PC-9 (cell line): ENCODE measurements at places on chromosomes 1 and 21. TPM values are rescaled to one million over a fixed set of nuclear protein-coding genes. Genes with fewer than 3 reads are reported as not detected.

DNA sequence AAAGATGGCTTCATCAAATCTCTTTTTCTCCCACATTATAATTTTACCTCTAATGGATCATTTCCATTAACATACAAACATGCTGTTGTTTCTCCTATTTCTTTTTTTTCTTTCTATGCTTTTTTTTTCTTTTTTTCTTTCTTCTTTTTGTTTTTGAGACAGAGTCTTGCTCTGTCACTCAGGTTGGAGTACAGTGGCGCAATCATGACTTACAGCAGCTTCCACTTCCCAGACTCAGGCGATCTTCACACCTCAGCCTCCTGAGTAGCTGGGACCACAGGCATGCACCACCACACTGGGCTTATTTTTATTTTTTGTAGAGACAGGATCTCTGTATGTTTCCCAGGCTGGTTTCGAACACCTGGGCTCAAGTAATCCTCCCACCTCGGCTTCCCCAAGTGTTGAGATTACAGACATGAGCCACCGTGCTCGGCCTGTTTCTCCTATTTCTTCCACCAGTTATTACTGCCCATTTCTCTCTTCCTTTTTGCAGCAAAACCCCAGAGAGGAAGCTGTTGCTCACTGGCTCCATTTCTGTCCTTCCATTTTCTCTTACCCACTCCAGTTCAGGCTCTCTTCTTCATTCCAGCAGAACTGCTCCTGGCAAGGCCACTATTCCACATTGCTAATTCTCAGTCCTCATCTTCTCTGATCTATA, 32.1 kb upstream of the OPRD1 start:
- H3K4me1 ChIP-seq: no peaks in the 10 kb centered on the region
- H3K27me3 ChIP-seq: no peaks in the 10 kb centered on the region
- DNase-seq: no peak
- H3K36me3 ChIP-seq: no peaks in the 10 kb centered on the region
- no peak overlapping the region for H3K27ac ChIP-seq

DNA sequence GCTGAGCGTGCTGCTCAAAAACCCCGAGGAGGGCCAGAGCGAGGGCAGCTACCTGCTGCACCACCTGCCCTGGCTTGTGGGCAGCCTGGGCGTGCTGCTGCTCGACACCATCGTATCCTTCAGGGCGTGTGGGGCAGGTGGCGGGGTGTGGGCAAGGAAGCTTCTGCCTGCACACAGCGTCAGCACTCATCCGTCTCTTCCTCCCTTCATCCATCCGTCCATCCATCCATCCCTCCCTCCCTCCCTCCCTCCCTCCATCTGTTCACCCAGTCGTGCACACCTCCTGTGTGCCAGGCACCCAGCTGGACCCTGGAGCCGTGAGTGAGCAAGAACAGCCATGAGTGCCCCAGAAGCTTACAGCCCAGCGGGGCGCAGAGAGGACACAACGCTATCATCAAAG, 15.2 kb downstream of the SLC66A1 start:
- no peaks in the 10 kb centered on the region for H3K36me3 ChIP-seq
- H3K4me1 ChIP-seq: no peaks in the 10 kb centered on the region
- H3K4me3 ChIP-seq: no peak overlapping the region
- no peaks in the 10 kb centered on the region for H3K27me3 ChIP-seq

DNA sequence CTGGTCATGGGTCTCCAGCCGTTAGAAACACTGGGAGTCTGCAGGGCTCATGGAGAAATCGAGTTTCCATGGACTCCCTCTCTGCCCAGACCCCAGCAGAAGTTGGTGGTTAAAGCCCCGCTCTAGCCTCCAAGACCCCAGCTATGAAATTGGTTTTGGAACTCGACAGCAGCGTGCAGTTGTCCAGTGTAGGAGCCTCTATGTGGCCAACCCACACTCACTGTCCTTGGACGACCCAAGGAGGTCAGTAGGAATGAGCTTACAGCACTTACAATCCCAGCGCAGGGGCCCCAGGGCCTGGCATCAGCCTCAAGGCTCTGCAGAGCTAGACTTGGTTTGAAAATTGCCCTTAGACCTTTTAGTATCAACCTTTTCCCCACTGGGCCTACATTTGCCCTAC, 3.2 kb upstream of the PRDM16 start:
- peaks cover 34% of the 10 kb centered on the region for H3K27me3 ChIP-seq
- H3K36me3 ChIP-seq: no peaks in the 10 kb centered on the region
- H3K4me1 ChIP-seq: no peaks in the 10 kb centered on the region
- no peak overlapping the region for H3K4me3 ChIP-seq
- H3K27ac ChIP-seq: no peak overlapping the region

DNA sequence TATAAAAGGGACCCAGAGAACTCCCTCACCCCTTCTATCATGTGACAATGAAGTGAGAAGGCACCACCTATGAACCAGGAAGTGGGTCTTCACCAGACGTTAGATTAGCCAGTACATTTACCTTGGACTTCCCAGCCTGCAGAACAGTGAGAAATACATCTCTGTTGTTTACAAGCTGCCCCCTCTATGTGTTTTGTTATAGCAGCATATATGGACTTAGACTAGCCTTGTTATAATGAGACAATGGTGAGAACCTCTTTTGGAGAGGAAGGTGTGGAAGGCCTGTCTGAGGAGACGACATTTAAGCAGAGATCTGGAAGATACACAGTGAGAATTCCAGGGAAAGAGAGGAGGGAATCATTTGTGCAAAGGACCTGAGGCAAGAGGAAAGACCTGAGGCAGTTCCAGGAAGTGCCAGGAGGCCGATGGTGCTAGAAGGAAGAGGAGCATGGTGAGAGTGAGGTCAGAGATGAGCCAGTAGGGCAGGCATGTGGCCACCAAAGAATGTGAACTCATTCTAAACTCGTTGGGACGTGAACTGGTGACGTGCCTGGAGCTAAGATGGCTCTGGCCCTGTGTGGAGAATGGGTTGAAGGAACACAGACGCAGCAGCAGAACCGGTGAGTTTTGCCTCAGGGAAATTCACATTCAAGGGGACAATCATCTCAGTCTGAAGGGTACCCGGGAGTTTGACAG, 98.9 kb upstream of the IRF2BP2 start:
- no peak for DNase-seq
- H3K27me3 ChIP-seq: no peaks in the 10 kb centered on the region
- no peak overlapping the region for H3K4me3 ChIP-seq

GRCh38 chr1:109613361-109614147, 5.9 kb downstream of the GNAT2 start:
- no peaks in the 10 kb centered on the region for H3K36me3 ChIP-seq
- H3K27me3 ChIP-seq: no peaks in the 10 kb centered on the region
- peaks cover 29% of the 10 kb centered on the region for H3K4me1 ChIP-seq
- no peak for DNase-seq
- H3K4me3 ChIP-seq: no peak overlapping the region

GRCh38 chr1:202113690-202114300, 8.9 kb upstream of the GPR37L1 start:
- DNase-seq: peak; percentile 43
- H3K36me3 ChIP-seq: no peaks in the 10 kb centered on the region
- peaks cover 92% of the 10 kb centered on the region for H3K4me1 ChIP-seq
- H3K27ac ChIP-seq: peak overlapping the region; percentile 97

- no peak overlapping the region for H3K4me3 ChIP-seq
- H3K36me3 ChIP-seq: no peaks in the 10 kb centered on the region
- H3K27me3 ChIP-seq: no peaks in the 10 kb centered on the region
- no peak overlapping the region for H3K27ac ChIP-seq
- DNase-seq: no peak
- no peaks in the 10 kb centered on the region for H3K4me1 ChIP-seq
These were observed 12.5 kb upstream of the SRM start for GRCh38 chr1:11072216-11072917.

DNA sequence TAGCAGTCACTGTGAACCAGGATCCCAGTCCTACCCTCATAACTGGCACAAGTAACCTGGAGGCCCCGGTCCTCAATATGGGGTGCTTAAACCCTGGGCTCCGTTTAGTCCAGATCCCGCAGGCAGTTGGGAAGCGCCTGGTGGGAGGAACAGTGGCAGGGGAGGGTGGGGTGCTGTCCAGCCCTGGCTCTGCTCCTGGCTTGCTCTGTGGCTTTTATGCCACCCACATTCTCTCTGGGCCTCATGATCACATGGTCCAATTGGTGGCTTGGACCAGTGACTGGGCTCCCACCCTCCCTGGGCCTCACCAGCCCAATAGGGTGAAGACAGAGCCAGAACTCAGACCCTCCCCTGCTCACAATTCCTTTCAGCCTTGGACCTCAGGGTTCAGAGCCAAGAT, 2.9 kb downstream of the CD164L2 start:
- no peak for DNase-seq
- H3K4me1 ChIP-seq: no peaks in the 10 kb centered on the region
- no peak overlapping the region for H3K4me3 ChIP-seq
- no peaks in the 10 kb centered on the region for H3K27me3 ChIP-seq

- H3K27me3 ChIP-seq: no peaks in the 10 kb centered on the region
- no peak overlapping the region for H3K4me3 ChIP-seq
- no peak for DNase-seq
- H3K27ac ChIP-seq: no peak overlapping the region
These were observed 45.1 kb upstream of the MPC2 start for GRCh38 chr1:167981933-167982332.

- no peak for DNase-seq
- H3K27me3 ChIP-seq: peaks cover 13% of the 10 kb centered on the region
- no peak overlapping the region for H3K27ac ChIP-seq
- no peak overlapping the region for H3K4me3 ChIP-seq
These were observed 20.0 kb upstream of the ADARB1 start for GRCh38 chr21:45054227-45054926.

DNA sequence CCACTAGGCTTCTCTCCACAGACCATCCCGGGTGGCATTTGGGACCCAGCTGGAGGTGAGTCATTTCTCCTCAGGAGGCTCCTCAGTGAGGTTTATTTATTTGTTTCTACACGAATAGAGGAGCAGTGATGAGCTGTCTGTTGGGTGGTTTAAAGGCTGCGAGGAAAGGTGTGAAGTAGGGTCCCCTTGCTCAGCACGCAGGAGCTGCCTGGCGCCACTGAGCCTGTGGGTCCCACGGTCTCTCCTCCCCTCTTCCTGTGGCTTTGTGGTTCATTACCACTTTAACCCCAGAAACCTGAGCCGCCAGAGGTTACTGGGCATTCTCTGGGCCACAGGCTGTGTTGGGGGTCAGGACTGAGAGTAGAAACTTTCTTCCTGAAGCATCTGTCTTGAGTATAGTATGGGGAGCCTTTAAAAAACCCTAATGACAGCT, 39.9 kb downstream of the IL6R start:
- peaks cover 5% of the 10 kb centered on the region; the same call in 1 of the 2 replicates for H3K4me1 ChIP-seq
- H3K27ac ChIP-seq: no peak overlapping the region
- H3K36me3 ChIP-seq: no peaks in the 10 kb centered on the region
- no peak overlapping the region for H3K4me3 ChIP-seq
- H3K27me3 ChIP-seq: no peaks in the 10 kb centered on the region

- H3K4me3 ChIP-seq: no peak overlapping the region
- no peak for DNase-seq
- H3K36me3 ChIP-seq: no peaks in the 10 kb centered on the region
- H3K27ac ChIP-seq: no peak overlapping the region
- 0 out of 2 replicates have a peak, but pooled peaks cover 3% of the 10 kb centered on the region for H3K4me1 ChIP-seq
- H3K27me3 ChIP-seq: no peaks in the 10 kb centered on the region
These were observed 4.4 kb downstream of the PLOD1 start for GRCh38 chr1:11938722-11939526.

GRCh38 chr1:200967693-200968468, 55.6 kb downstream of the KIF21B start:
- no peak overlapping the region for H3K27ac ChIP-seq
- no peaks in the 10 kb centered on the region for H3K36me3 ChIP-seq
- H3K4me1 ChIP-seq: peaks cover 9% of the 10 kb centered on the region
- DNase-seq: no peak

GRCh38 chr1:29465755-29466154, 229.4 kb downstream of the PTPRU start:
- peaks cover 15% of the 10 kb centered on the region for H3K27me3 ChIP-seq
- H3K4me1 ChIP-seq: no peaks in the 10 kb centered on the region
- no peak overlapping the region for H3K27ac ChIP-seq
- no peak for DNase-seq

DNA sequence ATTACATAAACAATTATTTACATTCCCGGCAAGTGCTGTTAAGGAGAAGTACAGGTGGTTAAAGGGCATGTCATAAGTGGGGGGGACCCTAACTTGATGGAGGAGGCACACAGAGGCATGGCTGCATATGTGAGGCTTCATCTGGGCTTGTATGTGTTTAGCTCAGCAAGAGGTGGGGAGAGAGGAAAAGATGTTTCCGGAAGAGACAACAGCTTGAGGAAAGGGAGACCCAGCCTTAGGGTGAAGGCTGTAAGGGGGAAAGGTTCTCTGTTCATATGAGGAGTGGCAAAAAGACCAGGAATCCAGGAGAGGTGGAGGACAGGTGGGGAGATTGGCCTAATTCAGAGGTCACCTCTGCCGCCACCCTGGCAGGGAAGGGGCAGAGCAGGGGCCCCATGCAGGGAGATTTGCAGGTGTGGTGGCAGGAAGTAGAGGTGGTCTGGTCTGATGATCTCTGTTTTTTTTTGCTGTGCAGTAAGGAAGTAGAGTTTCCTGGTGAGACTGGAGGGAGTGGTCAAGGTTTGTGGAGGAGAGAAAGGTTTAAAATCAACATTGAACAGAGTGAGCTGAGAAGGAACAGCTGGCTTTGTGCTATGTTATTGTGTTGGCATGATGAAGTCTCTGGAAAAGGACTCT, 9.0 kb downstream of the TRAF5 start:
- H3K27ac ChIP-seq: no peak overlapping the region
- no peaks in the 10 kb centered on the region for H3K36me3 ChIP-seq
- H3K4me3 ChIP-seq: no peak overlapping the region
- H3K4me1 ChIP-seq: peaks cover 21% of the 10 kb centered on the region
- DNase-seq: no peak

- no peaks in the 10 kb centered on the region; the same call in 1 of the 2 replicates for H3K27me3 ChIP-seq
- no peak overlapping the region for H3K4me3 ChIP-seq
- no peak for DNase-seq
These were observed 367.4 kb downstream of the RPS6KC1 start for GRCh38 chr1:213418268-213419071.

DNA sequence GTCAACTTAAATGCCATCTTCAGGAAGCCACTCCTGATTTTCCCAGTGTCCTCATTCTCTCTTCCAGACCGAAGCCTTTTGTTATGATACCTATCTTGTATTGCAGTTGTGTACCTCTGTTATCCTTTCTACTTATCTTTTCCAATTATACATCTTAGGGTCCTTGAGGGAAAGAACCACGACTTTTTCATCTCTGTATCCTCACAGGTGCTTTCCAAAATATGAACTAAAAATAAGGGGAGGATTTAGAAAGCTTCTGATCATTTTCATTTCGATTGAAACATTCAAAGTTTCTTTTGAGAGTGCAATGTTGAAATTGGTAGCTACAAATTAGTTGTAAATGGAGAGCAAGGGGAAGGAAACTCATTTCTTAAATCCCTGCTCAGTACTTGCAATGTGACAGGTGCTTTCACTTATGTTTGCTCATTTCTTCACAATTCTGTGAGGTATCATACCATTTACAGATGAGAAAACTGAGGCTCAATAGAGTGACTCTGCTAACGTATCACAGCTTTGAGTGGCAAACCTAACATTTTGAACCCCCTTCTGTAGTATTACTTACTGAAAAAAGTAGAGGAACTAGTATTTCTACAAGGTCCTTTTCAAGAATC, 24.2 kb downstream of the SLC19A2 start:
- no peak overlapping the region for H3K27ac ChIP-seq
- H3K36me3 ChIP-seq: no peaks in the 10 kb centered on the region; the same call in 1 of the 2 replicates
- H3K27me3 ChIP-seq: no peaks in the 10 kb centered on the region
- no peaks in the 10 kb centered on the region for H3K4me1 ChIP-seq

GRCh38 chr1:50893466-50893865, 66.6 kb downstream of the FAF1 start:
- no peaks in the 10 kb centered on the region for H3K4me1 ChIP-seq
- H3K27ac ChIP-seq: no peak overlapping the region
- DNase-seq: no peak
- no peaks in the 10 kb centered on the region for H3K27me3 ChIP-seq
- no peaks in the 10 kb centered on the region for H3K36me3 ChIP-seq

Gene UMODL1
- total RNA-seq: 0.25 TPM in 1 of 2 replicates, not detected in the other

Gene C1orf226
- total RNA-seq: 10.5 and 11.3 TPM in 2 replicates

Gene MYOG
- total RNA-seq: not detected in 2 replicates

Gene AVPR1B
- not detected in 2 replicates for total RNA-seq

Gene TEDDM1
- total RNA-seq: not detected in 2 replicates

Gene GTF2B
- 18.3 and 21.9 TPM in 2 replicates for total RNA-seq

Gene MMP23B
- 4.6 and 4.9 TPM in 2 replicates for total RNA-seq

Gene NRIP1
- total RNA-seq: 25.2 and 33.0 TPM in 2 replicates

Gene SELE
- not detected in 2 replicates for total RNA-seq
